Activated T-helper 1 cell treated with anti-CD3 and anti-CD28 coated beads, Interleukin-2, amount 50 U/mL, for 16 hours (primary cell): ENCODE measurements at places on chromosomes 7 and 10.

DNA sequence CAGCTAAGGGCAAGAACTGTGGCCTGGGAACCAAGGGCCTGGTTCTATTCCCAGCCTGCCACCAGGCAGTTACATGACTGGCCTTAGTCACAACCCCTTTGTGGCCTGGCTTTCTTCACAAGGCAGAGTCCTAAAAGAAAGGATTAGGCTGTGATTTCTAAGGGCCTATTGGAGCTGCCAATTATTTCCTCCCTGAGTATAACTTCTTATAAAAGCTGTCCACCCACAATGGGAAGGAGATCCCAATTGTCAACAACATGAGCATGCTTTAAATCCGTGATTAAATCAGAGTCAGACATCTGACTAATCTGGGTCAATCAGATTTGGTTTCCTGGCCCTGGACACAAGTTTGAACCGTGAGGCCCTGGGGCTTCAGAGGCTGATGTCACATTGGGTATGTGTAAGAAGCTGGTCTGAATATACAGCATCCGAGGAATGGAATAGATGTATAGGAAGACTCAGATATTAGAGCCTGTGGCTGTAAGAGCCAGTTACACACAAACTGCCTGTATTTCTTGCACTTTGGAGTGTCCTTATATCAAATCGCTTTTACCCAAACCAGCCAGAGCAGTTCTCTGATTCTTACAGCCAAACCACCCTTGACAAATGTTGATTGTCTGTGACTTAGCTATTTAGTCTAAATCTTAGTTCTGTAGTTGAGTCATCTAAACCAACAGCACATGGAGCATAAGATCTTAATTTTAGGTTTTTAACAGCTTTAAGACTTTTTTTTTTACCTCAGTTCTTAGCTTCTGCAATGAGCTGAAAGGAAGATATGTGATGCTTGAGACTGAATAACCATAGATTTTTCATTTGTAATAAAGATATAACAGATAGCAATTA is 61.3 kb downstream of the ABCB4 start:
- no peak for DNase-seq

DNA sequence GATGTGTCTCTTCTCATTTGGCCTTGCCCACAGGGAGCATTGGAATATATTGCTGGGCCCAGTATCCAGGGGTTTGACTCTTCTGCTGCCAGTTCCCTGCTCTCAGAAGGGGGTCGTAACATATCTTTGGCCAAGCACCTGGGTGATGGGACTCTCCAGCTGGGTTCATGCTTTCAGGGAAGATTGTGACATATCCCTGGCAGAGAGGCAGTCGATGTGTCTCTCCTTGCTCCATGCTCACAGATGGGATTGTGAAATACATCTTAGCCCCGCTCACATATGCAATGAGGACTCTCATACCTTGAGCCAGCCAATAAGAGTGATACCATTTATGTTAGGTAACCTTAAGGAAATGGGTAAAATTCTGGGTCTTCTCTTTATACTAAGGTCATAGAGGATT is 39.2 kb upstream of the ZNF680 start:
- DNase-seq: no peak

GRCh38 chr7:25565002-25565401 is 336.7 kb upstream of the NPVF start:
- no peak for DNase-seq

- no peak for DNase-seq
These were observed 230.1 kb downstream of the TCERG1L start for GRCh38 chr10:131081376-131081775.
